Adipocyte (in vitro differentiated cells): ENCODE measurements at places on chromosomes 5 and 9.

DNA sequence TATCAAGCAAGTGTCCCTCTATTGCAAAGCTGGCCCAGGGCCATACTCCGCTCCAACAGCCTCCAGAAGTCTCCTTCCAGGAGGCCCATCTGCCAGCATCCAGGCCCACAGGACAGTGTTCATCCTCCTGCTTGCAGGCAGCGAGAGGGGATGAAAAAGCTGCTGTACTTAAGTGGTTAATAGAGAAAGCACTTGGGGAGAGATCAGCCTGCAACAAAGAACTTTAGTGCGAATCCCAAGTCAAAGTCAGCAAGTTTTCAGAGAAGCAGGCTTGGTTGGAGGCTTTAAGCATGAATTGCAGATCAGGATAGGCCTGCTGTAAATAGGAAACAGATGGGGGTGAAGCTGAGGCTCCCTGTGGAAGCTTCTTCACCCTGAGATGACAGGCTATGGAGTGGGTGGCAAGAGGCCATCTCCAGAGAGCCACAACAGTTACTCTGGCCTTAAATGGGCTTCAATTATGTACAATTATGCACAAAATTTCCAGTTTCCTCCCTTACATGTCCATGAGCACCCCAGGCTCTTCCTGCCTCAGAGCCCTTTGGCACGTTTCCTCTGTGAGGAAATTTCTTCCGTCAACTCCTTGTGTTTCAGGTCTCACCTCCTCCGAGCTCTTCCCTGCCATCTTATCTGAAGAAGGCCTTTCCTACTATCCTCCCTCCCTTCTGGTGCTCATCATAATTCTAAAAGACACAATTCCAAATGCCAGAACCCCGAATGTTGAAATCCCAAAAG is 98.0 kb upstream of the NR3C1 start:
- DNase-seq: peak; percentile 68

DNA sequence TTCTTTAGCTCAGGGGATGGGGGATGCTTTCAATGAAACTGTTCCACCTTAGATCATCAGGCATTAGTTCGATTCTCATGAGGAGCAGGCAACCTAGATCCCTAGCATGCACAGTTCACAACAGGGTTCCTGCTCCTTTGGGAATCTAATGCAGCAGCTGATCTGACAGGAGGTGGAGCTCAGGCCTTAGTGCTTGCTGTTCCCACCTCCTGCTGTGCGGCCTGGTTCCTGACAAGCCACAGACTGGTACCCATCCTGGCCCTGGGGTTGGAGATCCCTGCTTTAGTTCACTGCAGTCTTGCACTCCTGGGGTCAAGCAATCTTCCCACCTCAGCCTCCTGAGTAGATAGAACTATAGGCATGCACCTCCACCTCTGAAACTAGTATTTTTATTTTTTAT is 1369.8 kb upstream of the NUDT12 start:
- DNase-seq: no peak

DNA sequence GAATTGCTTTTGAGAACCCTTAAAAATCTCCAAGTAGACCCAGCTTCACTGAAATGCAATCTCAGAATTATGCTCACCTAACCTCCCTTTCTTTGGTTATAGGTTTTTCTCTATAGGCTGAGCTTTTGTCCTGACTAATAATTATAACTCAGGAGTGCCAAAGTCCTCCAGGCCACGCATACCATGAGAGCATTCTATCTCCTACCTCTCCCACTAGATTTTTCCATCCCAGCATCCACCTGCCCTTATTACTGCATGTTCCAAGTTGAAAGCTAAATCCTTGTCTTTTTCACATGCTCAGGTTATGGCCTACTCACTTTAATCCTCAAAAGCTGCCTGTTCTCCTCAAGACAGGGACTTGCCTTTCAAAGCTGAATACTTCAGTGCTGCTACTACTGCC is 22.1 kb downstream of the ZNF346 start:
- DNase-seq: no peak

DNA sequence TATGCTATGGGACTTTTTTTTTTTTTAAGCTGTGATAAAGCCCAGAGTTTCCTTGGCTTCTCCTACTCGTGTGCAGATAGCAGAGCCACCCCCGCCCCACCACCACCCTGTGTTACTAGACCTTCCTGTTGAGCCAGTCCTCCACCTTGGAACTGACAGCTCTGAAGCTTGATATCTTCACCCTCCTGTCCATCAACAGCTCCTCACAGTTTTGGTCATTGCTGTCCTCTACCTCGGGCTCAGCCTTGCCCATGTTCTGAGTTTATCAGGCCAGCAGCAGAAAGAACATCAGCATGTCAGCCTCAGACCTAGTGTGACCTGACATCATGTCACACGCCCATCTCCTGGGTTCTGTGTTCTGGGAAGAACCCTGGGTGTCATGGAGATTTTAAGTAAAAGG is 167.1 kb upstream of the RAI14 start:
- no peak for DNase-seq

DNA sequence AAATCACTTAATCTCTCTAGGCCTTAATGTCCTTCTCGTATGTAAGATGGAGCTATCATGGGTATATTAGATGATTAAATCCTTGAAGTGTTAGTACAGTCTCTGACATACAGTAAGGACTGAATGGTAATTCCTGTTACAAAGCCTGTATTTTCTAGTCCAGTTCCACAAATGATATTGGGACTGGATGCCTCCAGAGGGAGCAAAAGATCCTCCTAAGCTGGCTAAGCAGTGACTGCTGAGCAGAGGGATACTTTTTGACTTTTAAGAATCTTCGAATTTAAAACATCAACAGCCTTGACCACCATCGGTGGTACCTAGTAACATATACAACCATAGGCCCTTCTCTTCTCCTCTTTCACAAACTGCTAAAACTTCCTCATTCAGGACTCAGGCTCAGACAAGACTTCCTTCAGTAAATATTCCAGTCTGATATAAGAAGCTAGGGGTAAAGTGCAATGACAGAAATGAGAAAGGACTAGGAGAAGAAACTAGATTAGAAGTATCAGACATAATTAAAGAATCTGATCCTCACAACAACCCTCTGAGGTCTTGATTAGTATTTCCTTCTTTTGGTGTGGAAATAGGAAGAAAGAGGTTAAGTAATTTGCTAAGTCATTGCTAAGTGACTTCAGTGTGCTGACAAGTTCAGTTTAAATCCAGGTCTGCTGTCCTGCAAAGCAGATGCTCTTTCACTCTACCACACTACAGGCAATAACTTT is 13.9 kb downstream of the PTAR1 start:
- DNase-seq: peak; percentile 56

GRCh38 chr5:103896593-103896992 is 334.0 kb upstream of the NUDT12 start:
- DNase-seq: no peak

- DNase-seq: no peak
Observed at GRCh38 chr5:68533051-68533450, 317.5 kb downstream of the PIK3R1 start.

DNA sequence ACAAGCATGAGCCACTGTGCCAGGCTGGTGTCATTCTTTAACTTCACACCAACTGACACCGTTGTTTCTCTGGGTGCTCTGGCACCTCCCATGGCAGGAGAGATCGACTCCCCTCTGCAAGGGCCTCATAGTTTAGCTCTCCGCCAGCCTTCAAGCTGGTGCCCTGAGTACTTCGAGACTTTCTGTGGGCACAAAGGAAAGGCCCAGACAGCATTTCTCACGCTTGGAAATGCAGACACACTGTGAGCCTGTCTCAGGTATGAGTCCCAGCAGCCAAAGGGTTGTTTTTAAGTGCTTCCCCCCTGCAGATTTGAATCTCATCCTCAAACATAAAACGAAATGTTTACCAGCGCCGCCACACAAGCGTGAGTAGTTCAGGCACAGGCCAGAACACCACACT is 11.1 kb upstream of the TCF7 start:
- DNase-seq: no peak

DNA sequence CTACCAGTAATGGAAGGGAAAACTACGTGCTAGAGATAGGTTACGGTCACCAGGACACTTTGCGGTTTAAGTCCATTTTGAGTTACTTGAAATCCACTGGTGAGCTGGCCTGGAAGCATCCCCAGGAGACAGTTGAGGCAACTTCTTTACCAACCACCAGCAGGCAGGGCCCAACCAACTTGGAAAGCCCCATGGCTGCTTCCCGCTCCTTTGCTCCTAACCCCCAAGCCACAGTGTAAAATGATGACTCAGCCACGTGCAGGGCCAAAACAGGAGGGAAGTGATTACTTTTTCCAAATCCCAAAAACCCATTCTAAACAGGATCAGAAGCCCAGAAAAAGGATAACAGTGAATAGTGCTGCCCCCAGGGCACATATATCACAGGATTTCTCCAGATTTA is 87.4 kb downstream of the PAX5 start:
- no peak for DNase-seq

DNA sequence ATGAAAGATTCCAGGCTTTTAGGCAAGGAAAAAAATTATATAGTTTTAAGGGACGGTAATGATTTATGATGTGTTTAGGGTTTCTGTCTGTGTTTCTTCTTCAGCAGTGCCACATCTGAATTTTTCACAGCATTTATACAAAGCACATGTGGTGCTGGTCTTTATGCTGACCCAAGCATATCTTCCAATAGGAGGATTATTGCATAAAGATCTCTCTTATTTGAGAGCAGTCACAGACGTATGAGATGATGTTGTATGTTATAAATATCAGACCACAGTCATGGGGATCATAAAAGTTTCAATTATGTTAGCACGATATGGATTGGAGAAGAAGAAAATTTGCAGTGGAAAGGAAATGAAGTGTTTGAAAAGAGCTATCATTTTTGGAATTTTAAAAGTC is 150.9 kb downstream of the RASEF start:
- DNase-seq: no peak

DNA sequence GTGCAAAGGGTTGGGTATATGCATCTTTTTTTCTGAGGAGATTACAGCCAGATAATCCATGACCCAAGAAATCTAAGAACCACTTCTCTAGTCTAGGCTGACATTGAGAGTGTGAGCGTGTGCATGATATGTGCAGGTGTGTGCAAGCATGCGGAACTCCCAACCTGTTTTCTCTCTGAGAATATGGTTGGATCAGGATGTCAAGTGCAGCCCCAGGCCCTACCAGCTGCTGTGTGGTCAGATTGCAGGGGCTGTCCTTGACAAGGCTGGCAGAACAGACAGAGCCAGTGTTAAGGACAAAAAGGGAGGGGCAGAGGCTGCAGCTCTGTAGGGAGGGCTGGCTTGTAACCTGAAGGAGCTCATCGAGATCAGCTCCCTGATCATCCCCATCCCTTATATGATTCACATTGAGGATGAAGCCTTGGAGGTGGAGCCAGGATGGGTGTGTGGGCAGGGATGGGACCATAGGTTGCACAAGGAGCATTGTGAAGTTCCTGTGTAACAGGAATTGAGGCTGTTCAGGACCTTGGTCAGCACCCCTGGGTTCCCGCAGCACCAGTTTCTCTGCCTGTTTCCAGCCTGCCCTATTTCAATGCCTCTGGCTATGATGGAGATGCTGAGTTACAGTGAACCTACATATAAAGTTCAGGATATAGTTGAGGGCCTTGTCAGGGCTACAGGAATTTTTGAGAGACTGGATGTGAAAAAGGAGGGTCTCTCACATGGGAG is 52.6 kb upstream of the ARAP3 start:
- DNase-seq: peak; percentile 73

- DNase-seq: no peak
Observed at GRCh38 chr9:4883326-4883873, 90.7 kb downstream of the RCL1 start.

DNA sequence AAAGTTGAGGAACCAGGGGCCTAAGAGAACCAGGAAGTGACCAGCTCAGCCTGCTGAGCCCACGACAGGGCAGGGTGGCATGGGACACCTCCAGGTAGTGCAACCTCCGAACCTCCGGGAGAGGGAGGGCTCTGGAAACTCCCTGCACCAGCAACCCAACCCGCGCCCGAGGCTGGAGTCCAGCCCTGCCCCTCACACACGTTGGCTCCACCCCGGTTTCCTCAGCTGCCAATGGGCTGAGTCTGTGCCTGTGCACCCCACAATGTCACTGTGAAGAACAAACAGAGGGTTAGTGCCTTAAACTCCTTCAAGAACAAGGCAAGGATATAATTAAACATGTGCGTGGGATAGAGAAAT is 17.0 kb upstream of the UNC5A start:
- DNase-seq: no peak

DNA sequence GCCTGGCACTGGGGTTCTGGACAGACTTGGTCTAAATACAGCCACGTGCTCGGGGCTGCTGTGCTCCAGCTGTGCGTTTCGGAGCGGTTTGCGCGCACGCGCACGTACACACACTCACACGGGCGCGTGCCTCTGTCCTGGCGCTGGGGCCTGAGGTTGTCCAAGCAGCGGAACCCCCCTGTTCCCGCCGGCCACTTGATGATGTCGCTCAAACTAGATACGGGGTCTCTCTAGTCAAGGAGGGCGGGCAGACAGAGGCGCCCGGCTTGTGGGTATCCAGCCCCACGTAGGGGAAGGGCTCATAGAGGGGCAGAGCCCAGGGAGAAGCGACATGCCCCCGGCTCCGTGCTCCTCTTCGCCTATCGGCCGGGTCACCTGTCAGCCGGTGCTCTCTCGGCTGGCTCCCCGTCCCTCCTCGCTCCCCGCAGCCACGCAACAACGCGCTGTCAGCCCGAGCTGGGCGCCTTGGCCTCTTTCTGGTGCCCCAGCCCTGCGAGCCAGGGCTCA is 8.9 kb downstream of the NR2F1-AS1 start:
- no peak for DNase-seq

GRCh38 chr5:37846786-37847310 is 7.0 kb upstream of the GDNF start:
- no peak for DNase-seq

DNA sequence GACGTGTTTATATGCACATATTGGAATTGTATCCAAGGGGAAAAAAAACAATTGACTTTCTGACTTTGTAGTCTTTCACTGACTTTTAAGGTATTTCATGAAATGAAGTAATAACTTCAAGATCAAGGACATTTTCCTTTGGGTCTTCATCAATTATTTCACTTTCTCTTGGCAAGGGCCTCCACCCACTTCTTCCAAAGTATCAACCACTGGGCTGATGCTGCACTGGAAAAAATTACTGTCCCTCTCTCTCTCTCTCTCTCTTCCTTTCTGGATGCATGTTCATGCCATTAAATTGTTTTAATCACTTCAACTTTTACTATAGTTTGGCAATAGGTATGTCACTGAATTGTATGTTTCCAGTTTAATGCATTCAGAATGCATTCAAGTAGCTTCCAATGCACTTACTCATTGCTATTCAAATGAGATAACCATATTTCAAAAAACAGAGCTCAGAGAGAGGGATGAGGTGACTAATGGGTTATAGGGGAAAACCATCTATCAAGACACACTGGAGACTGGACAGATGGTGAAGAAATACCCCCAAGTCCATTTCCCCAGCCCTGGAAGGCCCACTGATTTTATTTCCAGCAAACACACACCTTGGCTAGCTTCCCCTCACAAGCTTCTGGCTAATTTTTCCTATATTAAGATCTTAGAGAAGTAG is 585.3 kb downstream of the EBF1 start:
- peak; percentile 65 for DNase-seq
